ENCODE measurements at places on chromosomes 16 and 17.
A peak's percentile ranks its signal among the peaks of the same experiment; 100 is the strongest.

- no peak for DNase-seq
These were observed 5.0 kb downstream of the TAC4 start for GRCh38 chr17:49842846-49843245.

DNA sequence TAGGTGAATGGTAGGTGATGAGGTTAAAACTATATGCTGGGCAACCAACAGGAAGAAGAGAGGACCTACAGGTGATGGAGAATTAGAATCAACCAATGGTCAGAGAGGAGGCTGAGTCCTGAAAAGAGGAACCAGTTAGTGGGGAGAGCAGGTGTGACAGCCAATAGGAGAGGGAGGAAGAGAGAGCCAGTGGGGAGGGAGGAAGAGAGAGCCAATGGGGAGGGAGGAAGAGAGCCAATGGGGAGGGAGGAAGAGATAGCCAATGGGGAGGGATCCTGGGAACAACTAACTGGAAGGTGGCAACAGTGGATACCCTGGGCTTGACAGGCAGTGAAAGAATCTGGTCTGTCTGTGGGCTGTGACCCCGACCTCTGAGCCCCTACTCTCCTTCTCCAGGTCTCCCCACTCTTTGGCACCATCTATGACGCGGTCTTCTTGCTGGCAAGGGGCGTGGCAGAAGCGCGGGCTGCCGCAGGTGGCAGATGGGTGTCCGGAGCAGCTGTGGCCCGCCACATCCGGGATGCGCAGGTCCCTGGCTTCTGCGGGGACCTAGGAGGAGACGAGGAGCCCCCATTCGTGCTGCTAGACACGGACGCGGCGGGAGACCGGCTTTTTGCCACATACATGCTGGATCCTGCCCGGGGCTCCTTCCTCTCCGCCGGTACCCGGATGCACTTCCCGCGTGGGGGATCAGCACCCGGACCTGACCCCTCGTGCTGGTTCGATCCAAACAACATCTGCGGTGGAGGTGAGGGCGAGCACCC lies 3.7 kb downstream of the GUCY2D start:
- no peak for DNase-seq

GRCh38 chr17:57557834-57558681 lies 187.0 kb downstream of the CCDC182 start:
- DNase-seq: no peak

GRCh38 chr16:12675852-12676251 lies 127.8 kb downstream of the CPPED1 start:
- peak; percentile 28 for DNase-seq

DNA sequence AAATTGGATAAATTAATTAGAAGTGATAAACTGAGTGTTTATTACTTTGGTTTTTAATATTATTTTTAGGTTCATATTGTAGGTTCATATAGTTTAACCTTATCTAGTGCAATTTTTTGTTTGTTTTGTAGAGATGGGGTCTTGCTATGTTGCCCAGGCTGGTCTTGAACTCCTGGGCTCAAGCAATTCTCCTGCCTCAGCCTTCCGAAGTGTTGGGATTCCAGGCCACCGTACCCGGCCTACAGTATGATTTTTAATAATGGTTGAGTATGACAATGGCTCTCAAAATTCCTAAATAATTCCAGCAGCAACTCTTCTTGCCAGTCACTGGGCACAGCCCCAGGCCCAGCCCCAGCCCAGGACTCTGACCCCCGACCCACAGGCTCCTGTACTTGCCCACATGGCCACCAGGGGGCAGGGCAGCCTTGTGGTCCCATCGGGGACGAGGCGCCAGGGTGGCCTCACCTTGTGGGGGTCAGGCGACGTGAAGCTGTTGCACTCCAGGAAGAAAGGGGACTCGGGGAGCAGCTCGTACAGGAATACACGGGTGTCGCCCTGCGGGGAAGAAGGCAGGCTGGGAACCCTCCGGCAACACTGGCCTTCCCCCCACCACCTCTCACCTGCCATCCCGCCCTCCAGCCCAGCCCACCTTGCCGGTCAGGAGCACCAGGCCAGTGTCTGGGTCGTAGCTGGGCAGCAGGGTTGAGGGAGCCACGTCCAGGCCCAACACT lies 7.9 kb upstream of the PAM16 start:
- no peak for DNase-seq

DNA sequence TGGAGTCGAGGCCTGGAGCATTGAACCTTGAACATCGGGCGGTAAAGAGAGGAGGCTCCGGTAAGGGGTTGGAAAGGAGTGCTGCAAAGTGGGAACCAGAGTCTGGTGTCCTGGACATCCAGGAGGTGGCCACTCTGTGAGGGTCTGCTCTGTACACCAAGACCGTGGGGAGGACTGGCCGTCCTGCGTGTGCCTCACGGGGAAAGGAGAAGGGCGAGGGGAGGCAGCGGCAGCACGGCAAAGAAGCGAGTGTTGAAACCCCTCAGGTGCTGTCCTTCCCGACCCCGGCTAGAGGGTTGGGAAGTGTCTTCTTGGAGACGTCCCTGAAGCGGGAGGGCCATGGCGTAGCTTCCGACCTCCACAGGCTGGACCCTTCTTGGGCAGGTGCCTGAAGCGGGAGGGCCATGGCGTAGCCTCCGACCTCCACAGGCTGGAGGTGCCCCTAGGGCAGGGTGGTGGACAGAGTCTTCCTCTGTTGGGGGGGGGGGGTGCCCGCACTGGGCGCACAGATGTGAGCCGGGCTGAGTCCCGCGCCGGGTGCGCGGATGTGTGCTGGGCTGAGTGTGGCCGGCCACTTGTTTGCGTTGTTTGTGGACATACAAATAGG lies 42.0 kb downstream of the FOXK2 start:
- no peak for DNase-seq

DNA sequence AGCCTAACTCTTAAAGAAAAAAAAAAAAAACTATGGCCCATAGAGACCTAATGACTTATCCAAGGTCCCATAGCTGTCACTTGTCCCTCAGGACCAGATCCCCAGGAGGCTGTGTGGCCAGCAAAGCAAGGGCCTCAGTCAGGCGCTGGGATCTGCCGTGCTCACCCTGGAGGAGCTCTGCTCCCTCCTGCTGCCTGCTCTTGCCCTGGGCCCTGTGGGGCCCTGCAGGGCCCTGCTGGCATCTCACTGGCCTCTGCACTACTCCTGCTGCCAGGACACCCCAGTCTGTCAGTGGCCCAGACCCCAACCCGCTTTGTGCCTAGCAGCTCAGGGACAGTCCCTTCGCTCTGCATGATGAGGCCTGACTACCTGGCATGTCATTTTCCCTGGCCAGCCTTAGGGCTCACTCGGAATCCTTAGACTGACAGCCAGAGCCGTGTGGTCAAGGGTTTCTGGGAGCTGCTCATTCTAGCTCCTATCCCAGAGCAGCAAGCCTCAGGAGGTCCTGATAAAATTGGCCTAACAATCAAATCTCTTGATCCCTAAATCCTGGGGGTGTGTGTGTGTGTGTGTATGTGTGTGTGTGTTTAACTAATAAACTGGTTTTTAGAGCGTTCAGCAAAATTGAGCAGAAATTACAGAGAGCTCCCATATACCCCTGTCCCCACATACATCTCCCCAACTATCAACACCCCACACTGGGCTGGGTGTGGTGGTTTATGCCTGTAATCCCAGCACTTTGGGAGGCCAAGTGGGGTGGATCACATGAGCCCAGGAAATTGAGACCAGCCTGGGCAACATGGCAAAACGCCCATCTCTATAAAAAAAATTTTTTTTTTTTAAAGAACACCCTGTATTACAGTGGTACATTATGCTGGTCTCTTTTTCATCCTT lies 21.7 kb downstream of the KATNIP start:
- DNase-seq: no peak

- no peak for DNase-seq
These were observed 670.2 kb downstream of the CDH8 start for GRCh38 chr16:61366006-61366405.

GRCh38 chr17:31328160-31328535 lies 6.7 kb upstream of the EVI2A start:
- no peak for DNase-seq
